ENCODE measurements at places on chromosomes 3 and 15.
A peak's percentile ranks its signal among the peaks of the same experiment; 100 is the strongest.

DNA sequence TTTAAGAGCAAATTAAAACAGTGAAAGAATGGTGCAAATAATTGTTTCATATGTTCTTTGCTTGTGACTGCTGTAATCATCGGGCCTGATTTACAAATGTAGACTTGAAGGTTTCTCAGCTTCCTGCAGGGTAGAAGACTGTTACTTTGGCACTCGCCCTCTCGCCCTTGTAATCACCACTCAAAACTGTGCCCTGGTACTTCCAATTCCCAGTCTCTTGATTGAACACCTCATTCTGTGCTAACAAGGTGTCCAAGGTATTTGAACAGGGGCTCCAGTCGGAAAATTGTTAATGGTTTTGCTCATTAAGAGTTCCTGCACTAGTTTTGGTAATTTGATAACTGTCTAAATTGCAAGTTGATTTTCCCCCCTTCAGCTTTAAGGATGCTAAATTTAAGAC is 209.5 kb downstream of the ZIC1 start:
- no peak for DNase-seq

GRCh38 chr3:15958692-15959433 is 161.1 kb upstream of the ANKRD28 start:
- DNase-seq: no peak

DNA sequence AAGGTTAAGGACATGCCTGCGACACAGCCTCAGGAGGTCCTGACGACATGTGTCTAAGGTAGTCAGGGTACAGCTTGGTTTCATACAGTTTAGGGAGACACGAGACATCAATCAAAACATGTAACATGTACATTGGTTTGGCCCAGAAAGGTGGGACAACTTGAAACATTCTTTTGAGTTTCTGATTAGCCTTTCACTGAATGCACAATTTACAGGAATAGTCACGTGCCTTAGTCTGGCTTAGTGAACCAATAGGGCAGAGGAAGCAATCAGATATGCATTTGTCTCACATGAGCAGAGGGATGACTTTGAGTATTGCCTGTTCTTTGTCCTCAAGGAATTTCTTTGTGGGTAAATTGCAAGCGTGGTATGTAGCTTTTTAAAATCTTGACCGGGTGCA is 24.5 kb upstream of the HDAC11 start:
- no peak for DNase-seq

- no peak for DNase-seq
Measured at GRCh38 chr15:64344651-64345294, 11.2 kb downstream of the CSNK1G1 start.

GRCh38 chr3:112373924-112374323 is 41.0 kb downstream of the CD200 start:
- no peak for DNase-seq

DNA sequence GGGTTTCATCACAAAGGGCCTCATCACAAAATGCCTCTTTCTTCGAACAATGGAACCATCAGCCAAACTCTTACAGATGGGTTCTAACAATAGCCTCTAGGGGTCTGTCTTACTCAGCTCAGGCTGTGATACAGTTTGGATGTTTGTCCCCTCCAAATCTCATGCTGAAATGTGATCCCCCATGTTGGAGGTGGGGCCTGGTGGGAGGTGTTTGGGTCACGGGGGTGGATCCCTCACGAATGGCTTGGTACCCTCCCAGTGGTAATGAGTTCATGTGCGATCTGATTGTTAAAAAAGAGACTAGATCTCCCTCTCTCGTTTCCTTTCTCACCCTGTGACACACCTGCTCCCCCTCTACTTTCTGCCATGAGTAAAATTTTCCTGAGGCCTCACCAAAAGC is 47.9 kb upstream of the LIPC start:
- no peak for DNase-seq

GRCh38 chr3:118968111-118968510 is 66.5 kb downstream of the IGSF11 start:
- no peak for DNase-seq

DNA sequence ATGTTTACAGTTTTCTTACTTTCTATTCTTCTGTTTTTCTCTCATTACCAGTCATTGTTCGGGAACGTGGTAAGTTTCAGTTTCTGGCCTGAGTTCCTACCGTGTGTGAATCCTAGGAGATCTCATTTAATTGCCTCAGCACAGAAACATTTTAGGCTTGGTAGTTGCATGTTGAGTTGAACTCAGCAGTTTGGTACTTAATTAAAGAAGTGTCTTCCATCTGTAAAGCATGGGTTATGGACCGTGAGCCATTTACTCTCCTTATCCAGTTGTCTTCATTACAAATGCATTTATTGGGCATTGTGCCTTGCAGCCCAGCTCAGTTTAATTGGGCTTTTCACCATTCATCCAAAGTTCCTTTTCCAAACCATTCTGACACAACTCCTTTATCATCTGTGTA is 142.1 kb upstream of the CHRM5 start:
- DNase-seq: no peak

- DNase-seq: no peak
Measured at GRCh38 chr3:137409584-137409983, 354.5 kb upstream of the SOX14 start.

- DNase-seq: no peak
Measured at GRCh38 chr3:76043746-76044145, 258.4 kb upstream of the ZNF717 start.

DNA sequence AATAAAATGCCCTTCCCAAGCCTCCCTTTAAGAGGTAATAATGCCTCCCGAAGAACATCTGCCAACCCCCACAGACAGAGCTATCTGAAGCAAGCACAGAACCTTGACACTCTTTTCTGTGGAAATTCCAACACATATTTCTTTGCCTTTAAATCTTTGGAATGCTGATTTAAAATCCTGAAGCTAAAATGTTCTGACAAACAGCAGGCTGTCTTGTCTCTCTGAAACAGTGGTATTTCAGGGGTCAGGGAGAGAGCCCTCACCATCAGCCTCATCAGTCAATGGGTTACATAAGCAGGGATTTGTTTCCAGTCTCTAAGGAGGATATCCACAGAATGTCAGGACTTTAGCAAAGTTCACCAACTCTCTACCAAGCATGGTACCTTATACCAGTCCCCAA is 27.8 kb upstream of the ARHGEF3 start:
- DNase-seq: no peak

DNA sequence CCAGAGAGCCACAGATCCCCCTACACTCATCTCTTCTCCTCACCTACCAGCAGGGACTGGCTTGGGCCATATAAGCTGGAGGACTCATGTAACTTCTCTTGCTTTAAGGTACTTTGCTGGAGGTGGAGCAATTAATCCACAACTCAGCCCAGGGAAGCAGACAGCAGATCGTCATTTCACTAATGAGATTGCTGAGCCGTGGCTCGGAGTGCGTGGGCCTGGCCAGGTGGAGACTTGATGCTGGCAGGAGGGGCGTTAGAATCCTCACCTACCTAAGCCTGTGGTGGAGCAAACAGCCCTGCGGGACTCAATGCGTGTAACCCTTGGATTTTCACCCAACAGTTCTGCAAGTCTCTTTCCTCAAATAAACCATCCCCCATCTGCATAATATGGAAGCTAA is 253.2 kb downstream of the RORA start:
- no peak for DNase-seq

DNA sequence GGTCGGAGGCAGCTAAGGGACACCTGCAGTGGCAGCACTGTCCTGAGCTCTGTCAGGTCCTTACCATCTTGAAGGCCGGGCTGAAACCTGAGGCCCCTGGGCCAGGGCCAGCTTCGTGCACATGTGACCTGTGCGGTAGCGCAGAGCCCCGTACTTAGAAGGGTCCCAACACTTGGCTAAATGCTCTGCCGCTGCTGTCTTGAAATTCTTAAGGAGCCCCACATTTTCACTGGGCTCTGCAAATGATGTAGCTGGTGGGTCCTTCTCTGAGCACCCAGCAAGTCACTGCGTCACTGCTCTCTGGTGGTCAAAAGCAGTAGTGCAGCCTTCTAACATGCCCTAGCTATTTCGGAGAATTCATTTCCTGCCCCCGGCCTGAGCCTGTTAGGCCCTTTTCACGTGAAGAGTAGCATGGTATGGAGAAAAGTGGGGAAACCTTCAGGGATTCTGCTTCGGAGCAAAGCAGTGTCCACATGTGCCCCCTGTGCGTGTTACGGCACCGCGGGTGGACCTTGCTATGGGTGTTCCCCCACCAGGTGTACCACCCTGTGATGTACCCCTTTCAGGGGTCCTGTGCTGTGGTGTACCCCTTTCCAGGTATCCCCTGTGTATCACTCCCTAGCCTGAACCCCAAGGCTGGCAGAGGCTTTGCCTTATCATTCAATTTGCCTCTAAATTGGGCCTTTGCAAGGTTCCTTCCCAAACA is 79.7 kb downstream of the TMEM266 start:
- DNase-seq: peak; percentile 70

GRCh38 chr3:176208283-176208682 is 989.0 kb downstream of the TBL1XR1 start:
- DNase-seq: no peak

DNA sequence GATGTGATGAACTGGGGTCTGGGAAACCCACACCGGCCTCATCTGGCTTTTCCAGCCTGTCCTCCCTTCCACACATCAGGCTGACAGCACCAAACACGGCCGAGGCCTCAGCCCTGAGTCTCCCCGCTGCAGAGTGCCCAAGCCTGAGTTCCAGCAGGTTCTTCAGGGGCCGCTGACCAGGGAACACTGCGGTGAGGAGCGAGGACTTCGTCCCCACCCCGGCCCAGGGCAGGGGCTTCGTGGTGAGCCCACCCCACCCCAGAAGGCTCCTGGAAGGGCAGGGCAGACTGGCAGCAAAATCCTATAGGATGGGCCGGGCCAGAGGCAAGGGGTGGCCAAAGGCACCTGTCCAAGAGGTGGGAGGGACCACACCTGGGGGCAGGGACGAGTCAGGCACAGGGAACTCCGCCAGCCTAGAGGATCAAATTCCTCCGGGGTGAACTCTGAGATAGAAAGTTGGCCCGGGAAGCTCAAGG is at the start of gene SLC51A:
Gene SLC51A, plus strand, starts transcription at position 446 of the 476 bp plus-strand sequence. CDS start 179 bp downstream, outside the sequence.
- DNase-seq: no peak

DNA sequence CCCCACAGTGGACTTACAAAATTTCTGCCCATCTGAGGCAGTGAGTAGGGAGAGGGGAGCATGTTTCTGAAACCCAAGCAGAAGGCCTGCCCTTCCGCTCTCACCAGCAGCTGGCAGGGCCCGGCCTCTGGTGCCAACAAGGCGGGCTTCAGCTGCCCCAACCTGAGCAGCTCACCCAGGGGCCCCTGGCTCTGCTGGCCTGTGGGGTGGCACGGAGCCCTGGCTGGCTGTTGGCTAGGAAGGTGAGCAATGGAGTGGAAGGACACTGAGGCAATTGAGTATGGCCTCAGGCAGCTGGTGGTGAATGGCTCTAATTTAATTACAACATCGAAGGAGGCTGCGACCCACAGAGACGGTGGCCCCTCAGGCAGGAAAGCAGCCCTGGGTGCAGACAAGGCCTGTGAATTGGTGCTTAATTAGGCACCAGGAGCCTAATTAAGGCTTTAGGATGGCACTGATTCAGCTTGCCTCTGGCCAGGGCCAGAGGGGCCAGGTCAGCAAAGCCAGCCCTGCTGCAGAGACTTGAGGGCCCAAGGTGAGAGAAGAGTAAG is 60.9 kb downstream of the ST8SIA2 start:
- no peak for DNase-seq

- no peak for DNase-seq
Measured at GRCh38 chr15:68629519-68630210, 50.9 kb downstream of the CORO2B start.

DNA sequence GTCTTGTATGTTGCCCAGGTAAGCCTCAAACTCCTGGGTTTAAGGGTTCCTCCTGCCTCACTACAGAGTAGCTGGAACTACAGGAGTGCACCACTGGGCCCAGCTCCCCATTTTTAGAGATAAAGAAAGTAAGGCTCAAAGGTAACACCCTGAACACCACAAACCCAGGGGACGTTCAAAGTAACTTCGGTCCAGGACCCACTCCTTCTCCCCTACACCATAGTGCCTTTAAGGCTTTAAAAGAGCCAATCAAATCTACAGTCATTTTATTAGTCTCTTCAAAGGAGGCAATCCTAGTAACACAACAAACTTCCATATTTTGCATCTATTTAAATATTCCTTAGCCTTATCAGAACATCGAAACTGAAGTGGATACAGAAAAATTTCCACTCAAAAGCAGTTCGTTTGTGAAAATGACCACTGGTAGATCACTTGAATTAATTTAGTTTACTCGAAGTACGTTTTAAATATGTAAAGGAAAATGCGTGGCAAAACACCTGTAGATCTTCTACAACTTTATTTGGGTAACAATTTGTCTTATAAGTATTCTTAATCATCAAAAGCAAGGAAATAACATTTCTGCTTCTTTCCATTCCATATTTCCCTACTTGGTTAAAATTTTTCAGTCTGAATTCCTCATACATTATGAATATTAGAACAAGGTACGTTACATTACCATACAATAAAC is 1.8 kb downstream of the STAG1 start:
- DNase-seq: no peak

- no peak for DNase-seq
Measured at GRCh38 chr3:44045476-44046275, 196.0 kb upstream of the TOPAZ1 start.

DNA sequence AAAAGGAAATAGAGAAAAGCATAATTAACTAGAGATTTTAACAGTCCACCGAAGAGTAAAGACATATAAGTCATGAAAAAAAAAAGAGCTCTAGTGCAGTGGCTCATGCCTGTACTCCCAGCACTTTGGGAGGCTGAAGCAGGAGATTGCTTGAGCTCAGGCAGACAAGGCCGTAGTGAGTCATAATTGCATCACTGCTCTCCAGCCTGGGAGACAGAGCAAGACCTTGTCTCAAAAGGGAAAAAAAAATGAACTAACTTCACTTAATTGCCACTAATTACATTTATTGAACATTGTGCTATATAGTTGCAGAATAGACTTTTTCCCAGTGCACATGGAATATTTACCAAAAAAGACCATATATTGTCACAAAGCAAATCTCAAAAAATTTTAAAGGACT is 221.8 kb downstream of the CBLB start:
- no peak for DNase-seq

GRCh38 chr3:190840146-190840545 is 22.3 kb downstream of the GMNC start:
- no peak for DNase-seq

DNA sequence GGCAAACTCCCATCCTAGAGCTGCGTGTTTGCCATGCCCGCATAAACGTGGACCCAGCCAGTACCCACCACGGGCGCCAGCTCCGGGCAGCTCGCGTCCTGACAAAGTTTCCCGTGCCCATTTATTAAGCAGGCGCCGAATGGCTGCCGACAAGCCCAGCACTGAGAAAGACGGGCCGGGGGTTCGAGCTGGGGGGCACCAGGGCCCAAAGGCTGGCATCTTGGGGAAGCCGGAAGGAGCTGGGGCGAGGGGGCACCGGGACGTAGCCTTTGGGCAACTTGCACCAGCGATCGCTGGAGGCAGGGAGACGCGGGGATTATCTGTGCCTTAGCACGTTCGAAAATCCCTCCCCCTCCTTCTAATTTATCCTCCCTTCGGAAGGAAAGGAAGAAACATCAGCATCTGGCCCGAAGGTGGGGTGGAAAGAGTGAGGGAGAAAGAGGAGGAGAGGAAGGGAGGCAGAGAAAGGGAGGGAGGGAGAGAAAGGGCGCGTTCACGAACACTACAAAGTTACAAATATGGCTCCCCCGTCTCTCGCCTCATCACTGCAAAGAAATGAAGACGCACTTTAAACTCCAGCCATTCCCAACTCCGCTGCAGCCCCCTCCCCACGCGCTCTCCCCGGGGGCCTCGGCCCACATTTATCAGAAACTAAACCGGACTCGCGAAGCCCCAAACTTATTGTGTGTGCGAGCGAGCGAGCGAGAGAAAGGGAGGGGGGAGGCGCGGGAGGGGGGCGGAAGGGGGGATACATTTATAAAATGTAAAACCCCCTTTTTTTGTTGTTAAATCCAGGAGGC is 1.0 kb downstream of the ANP32A start:
- peak; percentile 19 for DNase-seq

Data from activated CD4-positive, alpha-beta T cell treated with anti-CD3 and anti-CD28 coated beads, Interleukin-2, amount 50 U/mL, for 4 hours (primary cell).